ENCODE measurements at places on chromosomes 1 and 21.

DNA sequence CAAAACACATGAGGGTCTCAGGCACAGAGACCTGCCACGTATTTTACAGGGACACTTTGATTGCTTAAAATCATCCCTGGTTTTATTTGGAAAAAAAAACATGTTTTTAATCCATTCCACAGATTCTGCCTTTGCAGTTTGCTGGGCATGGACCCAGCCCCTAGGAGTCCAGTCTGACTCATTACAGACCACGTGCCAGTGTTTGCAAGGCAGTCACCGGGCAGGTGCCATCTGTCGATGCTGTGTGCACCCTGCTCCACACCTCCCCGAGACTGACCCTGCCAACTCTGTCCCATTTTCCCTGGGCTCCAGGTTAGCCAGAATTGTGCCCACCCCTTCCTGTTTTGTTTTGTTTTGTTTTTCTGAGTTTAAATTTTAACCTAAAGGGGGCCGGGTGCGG, 148.4 kb upstream of the TMEM51 start:
- DNase-seq, result no peak

GRCh38 chr21:24289539-24289938, 1317.7 kb downstream of the MRPL39 start:
- DNase-seq, result no peak

DNA sequence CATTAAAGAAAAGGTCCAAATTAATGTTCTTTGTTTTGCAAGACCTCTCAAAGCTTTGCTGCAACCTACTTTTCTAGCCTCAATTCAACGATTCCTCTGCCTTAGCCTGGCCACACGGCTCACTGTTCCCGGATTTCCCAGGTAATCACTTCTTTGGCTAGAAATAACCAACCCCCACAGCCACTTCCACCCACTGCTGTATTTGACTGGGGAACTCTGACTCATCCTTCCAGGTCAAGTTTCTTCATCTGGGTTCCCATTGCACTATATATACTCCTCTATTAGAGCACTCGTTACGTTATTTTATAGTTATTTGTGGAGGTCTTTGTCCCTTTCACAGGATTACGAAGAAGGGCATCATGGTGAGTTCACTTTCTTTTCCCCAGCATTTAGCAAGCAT, 185.9 kb downstream of the CACNA1E start:
- no peak for DNase-seq

- no peak for DNase-seq
Measured at GRCh38 chr1:152169366-152170025, 10.5 kb upstream of the RPTN start.

DNA sequence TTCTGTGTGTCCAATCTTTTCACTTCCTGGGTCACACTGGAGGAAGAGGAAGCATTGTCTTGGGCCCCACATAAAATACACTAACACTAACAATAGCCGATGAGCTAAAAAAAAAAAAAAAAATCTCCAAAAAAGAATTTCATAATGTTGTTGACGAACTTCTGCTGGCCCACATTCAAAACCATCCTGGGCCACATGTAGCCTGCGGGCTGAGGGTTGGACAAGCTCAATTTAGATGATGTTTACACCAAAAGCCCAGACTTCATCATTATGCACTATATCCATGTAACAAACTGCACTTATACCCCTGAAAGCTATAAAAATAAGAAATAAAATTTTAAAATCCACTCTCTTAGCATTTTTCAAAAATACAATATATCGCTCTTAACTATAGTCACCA, 187.8 kb upstream of the PTBP2 start:
- DNase-seq, result no peak

DNA sequence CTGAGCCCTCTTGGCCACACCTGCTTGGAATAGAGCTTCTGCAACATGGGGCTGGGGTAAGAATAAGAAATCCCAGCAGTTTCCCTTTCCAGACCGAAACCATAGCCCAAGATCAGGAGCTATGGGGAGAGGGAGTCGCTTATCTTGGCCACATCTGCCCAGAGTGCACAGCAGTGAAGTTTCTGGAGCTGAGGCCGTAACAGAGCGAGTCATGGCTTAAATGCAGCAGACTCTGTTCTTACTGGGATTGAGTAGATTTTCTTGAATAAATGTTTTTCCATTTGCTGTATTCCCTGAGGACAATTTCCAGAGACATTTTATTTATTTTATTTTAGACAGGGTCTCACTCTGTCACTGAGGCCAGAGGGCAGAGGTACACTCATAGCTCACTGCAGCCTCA, 33.5 kb downstream of the CFAP57 start:
- no peak for DNase-seq

GRCh38 chr1:24027838-24028468, 47.8 kb upstream of the SRSF10 start:
- no peak for DNase-seq

GRCh38 chr1:95752515-95753381, 518.7 kb downstream of the RWDD3 start:
- DNase-seq, result no peak

GRCh38 chr1:236795757-236796667, 920 bp downstream of the MTR start:
- peak; percentile 34 for DNase-seq

GRCh38 chr1:166116026-166116425, 50.8 kb downstream of the FAM78B start:
- no peak for DNase-seq

DNA sequence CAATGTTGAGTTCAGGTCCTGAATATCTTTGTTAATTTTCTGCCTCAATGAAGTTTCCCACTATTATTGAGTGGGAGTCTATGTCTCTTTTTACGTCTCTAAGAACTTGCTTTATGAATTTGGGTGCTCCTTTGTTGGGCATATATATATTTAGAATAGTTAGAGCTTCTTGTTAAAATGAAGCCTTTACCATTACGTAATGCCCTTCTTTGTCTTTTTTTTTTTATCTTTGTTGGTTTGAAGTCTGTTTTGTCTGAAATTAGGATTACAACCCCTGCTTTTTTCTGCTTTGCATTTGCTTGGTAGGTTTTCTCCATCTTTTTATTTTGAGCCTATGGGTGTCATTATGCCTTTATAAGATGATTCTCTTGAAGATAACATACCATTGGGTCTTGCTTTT, 10.9 kb downstream of the CLCA4 start:
- DNase-seq, result no peak

DNA sequence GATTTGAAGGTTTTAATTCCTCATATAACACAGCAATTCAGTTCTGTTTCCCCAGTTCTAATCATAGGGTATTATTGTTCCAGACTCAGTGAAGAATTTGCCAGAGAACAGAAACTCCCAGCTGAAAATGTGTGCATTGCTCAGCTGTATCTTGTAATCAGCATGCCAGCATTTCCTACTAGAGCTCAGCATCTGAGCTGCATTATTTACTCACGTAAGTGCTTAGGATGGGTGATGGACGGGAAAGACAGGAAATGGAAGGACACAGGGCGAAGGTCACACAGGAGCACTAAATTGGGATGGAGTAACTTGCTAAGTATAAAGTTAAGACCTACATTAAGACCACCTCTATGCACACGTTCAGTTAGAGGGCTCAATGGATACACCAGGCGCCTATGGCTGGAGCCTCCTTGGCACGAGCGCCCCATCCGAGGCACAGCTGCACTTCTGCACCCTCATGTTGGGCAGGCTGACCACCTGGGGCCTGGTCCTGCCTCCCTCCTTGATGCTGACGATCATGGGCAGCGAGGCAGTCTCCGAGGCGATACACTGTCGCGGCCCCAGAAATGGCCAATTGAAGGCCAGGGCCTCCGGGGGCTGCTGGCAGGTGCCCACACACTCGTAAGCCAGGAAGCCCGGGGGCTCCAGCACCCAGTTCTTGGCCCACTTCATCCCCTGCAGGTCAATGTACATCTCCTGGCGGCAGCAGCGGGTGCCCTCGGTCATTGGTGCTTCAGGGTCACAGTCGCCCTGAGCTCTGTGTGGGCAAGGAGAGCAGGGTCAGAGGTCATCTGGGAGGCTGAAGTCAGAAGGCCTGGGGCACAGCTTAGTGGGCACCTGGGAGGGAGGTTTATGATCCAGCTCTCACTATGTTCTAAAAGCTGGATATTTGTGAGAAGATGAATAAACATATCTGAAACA, 3.7 kb downstream of the LEFTY2 start:
- no peak for DNase-seq

DNA sequence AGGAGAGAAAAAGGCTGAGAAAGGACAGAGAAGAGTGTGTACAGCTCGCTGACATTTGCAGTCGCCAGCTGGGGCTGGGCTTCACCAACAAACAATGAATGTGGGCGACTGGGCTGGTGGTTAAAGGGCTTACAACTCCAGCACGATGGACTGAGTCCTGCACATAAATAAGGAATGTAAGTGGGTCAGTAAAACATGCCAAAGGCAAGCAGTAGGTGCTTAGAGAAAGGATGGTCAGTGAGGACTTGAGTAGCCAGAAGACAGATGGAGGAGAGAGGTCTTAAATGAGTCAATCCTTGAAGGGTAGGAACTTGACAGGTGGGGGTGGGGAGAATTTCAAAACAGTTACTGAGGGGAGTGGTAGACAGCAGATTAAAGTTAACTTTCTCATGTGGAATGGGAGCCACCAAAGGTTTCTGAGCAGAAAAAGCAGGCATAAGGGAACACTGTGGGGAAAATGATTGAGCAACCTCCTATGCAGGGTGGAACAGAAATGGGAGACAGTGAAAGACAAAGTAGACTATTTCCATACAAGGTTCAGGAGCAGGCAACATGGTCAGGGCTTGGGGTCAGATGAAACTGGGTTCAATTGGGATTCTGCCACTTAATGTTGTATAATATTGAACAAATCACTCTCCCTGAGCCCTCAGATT, 37.4 kb downstream of the GADD45A start:
- DNase-seq, result no peak

DNA sequence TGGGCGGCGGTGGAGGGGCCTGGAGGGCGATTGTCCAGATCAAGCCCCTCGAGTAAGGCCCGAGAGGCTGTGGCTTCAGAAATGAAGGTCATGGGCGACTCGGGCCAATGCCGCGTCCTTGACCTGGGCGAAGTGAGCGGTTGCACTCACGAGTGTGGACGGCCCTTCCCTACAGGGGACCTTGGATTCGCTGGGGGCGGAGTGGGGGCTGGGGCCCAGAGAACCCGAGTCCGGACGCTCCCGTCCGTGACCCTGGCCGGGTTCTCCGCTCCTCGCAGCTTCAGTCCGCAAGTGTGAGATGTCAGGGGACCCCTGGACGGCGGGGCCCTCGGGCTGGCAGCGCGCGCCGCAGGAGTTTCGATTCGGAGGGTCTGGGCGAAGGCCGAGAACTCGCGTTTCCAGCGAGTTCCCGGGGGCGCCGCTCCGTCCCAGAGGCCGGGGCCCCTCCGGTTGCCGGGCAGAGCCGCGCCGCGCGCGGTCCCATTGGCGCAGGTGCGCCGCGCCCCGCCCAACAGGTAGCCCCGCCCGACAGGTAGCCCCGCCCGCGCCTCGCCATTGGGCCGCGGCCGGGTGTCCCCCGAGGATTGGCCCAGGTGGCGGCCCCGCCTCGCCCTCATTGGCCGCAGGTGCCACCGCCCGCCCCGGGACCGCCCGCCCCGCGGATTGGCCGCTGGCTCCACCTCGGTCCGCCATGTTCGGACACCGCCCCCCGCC, at the start of gene PRKCZ:
PRKCZ (plus strand) TSS at position 694 of the 714 bp plus-strand sequence. CDS start 220 bp downstream, outside the sequence.
- DNase-seq, result peak; percentile 71

- no peak for DNase-seq
Measured at GRCh38 chr1:218494449-218494852, 149.3 kb downstream of the TGFB2 start.

DNA sequence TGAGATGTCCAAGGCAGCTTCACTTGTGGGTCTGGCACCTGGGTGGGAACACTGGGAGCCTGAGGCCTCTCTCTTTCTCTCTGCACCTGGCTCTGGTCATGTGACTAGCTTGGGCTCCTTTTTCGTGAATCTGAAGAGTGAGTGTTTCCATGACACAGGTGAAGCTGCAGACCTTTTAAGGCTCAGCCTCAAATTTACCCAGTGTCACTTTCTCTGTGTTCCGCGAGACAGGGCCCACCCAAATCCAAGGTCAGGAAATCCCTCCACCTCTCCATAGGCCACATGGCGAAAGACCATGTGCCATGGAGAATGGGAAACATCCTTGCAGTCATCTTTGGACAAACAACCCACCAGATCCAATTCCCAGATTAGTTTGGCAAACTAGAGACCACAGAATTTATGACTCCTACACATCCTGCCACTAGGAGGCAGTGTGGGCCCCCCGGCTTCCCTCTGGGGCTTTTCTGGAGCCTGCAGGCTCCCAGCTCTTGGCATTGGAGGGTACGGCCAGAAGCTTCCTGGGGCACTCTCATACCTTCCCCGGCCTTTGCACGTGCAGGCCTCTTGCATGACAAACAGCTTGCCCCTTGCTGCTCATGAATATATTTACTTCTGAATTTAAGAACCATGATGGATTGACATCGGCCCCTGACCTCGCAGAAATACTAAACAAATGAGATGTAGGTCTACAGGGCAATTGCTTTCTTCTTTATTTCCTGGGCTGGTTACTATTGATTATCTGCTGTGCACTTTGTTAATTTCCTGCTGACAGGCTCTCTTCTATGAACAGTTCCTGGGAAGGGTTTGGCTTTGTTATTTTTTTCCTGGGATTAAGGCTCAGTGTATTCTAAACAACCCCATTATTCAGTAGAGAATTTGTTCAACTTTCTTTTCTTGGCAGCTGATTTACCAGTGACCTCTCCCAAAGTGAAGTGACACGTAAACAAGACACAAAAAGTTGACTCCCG, 180.7 kb downstream of the KAZN start:
- DNase-seq, result peak; percentile 6

DNA sequence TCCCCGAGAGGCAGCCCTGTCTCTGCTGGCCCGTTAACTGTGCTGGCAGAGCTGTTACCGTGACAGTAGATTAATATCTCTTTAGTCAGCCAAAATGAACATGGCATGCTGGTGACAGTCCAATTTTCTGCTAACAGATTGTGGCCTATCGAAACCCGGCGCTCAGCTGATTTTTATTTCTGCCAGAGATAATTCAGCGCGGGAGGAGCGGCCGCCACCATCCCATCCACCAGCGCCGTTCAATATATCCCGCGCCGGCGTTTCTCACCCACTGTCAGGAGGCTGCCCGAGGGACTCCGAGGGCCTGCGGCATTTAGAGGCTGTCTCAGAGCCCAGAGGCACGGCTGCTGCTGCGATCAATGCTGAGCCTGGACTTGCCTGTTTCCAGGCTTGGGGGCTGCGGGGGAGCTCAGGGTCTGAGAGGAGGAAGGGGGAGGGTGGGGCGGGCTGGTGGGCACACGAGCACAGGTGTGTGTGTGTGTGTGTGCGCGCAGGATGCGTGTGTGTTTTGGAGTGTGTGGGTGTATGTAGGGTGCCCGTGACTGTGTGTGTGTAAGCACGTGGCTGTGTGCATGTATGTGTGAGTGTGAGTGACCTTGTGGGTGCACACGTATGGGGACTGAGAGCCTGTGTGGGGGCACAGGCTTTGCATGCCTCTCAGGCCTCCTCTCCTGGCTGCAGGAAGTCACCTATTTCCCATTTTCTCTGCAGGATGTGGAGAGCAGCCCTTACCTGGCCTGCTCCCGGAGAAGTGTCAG, 109.7 kb upstream of the ACTRT2 start:
- no peak for DNase-seq

Data from heart right ventricle (tissue), 16 donors.